ENCODE measurements at places on chromosomes 16 and 17.
A peak's percentile ranks its signal among the peaks of the same experiment; 100 is the strongest.

DNA sequence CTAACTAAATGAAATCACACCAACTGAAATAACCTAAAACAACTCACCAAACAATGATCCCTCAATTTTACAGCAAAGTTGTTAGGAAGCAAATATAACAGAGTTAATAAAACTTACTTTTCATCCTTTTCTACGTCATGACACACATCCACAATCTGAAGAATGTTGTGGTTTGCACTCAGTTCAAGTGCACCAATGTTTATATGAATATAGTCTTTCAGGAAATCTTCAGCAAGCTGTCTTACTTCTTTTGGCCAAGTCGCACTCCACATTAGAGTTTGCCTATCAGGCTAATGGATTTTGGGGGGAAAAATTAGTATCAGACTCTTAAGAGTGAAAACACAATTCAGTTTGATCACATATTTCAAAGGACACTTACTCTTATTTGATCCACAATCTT lies 3.3 kb downstream of the DDX5 start:
- no peak for DNase-seq
- peaks cover 94% of the 10 kb centered on the region for H3K36me3 ChIP-seq
- H3K27ac ChIP-seq = peak overlapping the region; percentile 72

- peaks cover 62% of the 10 kb centered on the region for H3K36me3 ChIP-seq
- H3K27me3 ChIP-seq = no peaks in the 10 kb centered on the region
- DNase-seq = no peak
- no peak overlapping the region for H3K4me3 ChIP-seq
- no peaks in the 10 kb centered on the region for H3K4me1 ChIP-seq
Observed at GRCh38 chr16:4753227-4753626, 13.7 kb downstream of the ZNF500 start.

DNA sequence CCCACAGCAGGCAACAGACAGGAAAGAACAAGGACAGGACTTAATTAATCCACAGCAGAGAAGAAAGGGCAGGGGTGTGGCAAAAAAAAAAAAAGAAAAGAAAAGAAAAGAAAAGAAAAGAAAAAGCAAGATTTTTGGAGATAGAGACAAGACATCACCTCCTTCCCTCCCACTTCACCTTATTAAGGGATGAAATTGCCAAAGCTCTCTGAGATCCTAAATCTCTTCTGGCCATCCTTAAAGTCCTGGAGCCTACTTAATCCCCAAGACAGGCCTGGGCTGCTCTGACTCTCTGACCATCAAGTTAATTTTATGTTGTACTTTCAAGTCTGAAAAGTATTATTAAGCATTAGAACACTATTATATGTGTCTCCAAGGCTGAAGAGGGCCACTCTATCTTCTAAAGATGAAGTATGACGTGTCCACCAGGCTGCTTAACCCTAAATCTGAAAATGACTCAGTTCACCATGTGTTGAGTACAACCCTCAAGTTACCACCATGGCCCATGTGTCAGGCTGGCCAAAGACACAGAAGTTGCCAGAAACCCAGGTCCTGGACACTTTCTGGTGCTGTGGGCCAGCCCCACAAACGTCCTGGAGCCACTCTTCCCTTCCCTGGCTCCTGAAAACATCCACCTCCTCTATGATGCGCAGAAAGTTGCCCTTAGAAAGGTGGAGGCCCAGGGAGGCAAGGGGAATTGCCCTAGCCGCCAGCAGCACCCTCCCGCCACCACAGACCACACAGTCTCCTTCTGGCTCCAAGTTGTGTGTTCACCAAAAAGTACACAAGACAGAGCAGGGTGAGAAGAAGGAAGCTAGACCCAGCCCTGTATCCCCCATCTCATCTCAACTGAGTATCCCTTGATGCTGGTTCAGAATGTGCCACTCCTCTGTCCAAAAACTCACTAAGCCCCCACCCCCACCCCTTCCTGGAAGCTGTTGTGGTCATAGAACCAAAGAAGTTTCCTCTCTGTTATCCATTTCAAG lies 2.7 kb downstream of the SOCS1 start:
- H3K4me1 ChIP-seq = peaks cover 8% of the 10 kb centered on the region
- H3K27me3 ChIP-seq = no peaks in the 10 kb centered on the region
- H3K4me3 ChIP-seq = peak overlapping the region; percentile 25
- peak overlapping the region; percentile 3 for H3K27ac ChIP-seq

GRCh38 chr16:14181371-14182050 lies 110.4 kb downstream of the MRTFB start:
- no peak overlapping the region for H3K27ac ChIP-seq
- no peaks in the 10 kb centered on the region for H3K36me3 ChIP-seq
- peaks cover 15% of the 10 kb centered on the region for H3K4me1 ChIP-seq
- peak; percentile 64 for DNase-seq

GRCh38 chr16:86191663-86192062 lies 292.7 kb downstream of the IRF8 start:
- H3K4me3 ChIP-seq = no peak overlapping the region
- H3K27ac ChIP-seq = no peak overlapping the region
- peaks cover 100% of the 10 kb centered on the region for H3K27me3 ChIP-seq

GRCh38 chr17:81685108-81685507 lies 1.3 kb downstream of the HGS start:
- no peaks in the 10 kb centered on the region for H3K27me3 ChIP-seq
- peak overlapping the region; percentile 91 for H3K4me3 ChIP-seq
- peak overlapping the region; percentile 89 for H3K27ac ChIP-seq
- DNase-seq = peak; percentile 65
- H3K36me3 ChIP-seq = peaks cover 48% of the 10 kb centered on the region
- H3K4me1 ChIP-seq = peaks cover 5% of the 10 kb centered on the region

DNA sequence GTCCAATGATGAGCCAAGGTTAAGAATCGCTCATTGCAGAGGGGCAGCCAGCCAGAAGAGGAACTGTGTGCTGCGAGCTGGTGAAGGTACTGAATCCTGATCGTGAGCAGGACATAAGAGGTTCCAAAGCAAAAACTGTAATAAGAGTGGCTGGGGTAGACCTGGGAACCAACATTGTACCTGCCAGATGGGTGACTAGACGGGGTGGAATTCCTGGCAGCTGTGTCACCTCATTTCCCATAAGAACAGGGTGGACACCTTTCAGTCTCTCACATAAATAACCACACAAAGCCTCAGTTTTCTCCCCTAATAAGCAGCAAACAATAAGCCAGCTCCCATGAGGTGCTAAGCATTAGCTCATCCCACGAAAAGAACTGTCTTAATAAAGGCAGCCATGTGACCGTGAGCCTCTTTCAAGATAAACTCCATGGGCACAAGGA lies 290.3 kb downstream of the SOX9 start:
- H3K4me1 ChIP-seq = peaks cover 55% of the 10 kb centered on the region
- H3K36me3 ChIP-seq = peaks cover 52% of the 10 kb centered on the region
- no peaks in the 10 kb centered on the region for H3K27me3 ChIP-seq
- H3K27ac ChIP-seq = peak overlapping the region; percentile 93
- H3K4me3 ChIP-seq = peak overlapping the region; percentile 19
- peak; percentile 83 for DNase-seq

GRCh38 chr17:72615627-72615991 lies 476.9 kb downstream of the SLC39A11 start:
- H3K27ac ChIP-seq = peak overlapping the region; percentile 73
- no peaks in the 10 kb centered on the region for H3K27me3 ChIP-seq
- no peak for DNase-seq
- no peak overlapping the region for H3K4me3 ChIP-seq

DNA sequence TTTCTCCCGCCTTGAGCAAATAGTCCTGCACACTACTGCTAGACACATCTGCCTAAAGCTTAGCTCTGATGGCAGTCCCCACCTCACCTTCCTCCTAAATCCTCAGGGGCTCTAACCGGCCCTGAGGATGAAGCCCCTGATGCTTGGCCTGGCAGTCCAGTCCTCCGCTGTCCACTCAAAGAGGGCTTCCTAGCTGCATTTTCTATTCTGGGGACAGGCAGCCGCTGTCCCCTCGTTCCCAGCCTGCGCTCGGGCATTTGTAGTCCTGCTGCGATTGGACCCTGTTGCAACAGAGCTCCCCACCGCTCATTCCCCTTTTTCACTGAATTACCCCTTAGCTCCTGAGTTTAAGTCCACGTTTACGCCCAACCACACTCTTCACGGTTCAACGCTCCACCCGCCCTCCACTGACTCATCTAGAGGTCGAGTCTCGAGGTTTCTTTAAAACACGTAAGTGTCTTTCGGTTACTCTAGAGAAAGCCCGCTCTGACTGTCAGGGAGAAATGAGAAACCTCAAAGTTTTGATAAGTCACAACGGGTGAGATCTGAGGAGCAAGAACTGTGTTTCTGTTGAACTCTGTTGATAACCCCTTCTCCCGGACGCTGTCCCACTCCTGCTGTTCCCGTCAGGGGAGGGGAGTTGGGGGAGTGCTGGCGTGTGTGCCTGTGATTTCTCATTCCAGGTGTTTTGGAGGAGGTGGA lies 4.5 kb downstream of the CCR7 start:
- DNase-seq = no peak
- no peak overlapping the region for H3K4me3 ChIP-seq
- peaks cover 46% of the 10 kb centered on the region for H3K27me3 ChIP-seq
- H3K27ac ChIP-seq = no peak overlapping the region
- peaks cover 6% of the 10 kb centered on the region for H3K4me1 ChIP-seq

GRCh38 chr17:34883106-34884000 lies 77.9 kb downstream of the CCT6B start:
- no peak overlapping the region for H3K27ac ChIP-seq
- H3K27me3 ChIP-seq = no peaks in the 10 kb centered on the region
- DNase-seq = no peak
- no peaks in the 10 kb centered on the region for H3K4me1 ChIP-seq
- no peaks in the 10 kb centered on the region for H3K36me3 ChIP-seq

DNA sequence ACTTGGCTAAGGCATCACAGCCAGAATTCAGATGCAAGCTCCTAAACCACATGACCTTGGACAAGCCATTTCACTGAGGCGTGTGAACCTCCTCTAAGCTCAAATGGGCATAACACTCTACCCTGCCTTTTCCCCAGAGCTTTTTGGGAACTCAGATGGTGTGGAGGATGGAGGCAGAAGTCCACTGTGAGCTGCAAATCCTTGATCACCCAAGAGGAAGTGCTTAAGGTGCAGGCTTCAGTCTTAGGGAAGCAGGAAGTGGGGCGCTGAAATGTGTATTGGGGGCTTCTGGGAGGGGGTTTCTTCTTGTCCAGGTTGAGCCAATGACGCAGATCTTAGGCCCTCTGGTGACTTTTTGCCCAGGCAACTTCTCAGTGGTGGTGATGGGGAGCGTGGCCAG lies 12.9 kb downstream of the CIITA start:
- no peak overlapping the region for H3K27ac ChIP-seq
- H3K4me1 ChIP-seq = no peaks in the 10 kb centered on the region
- no peak overlapping the region for H3K4me3 ChIP-seq

GRCh38 chr17:4536742-4537411 lies 18.3 kb downstream of the MYBBP1A start:
- H3K36me3 ChIP-seq = peaks cover 52% of the 10 kb centered on the region
- H3K27me3 ChIP-seq = peaks cover 7% of the 10 kb centered on the region

GRCh38 chr17:14762736-14763479 lies 462.0 kb downstream of the HS3ST3B1 start:
- no peak overlapping the region for H3K4me3 ChIP-seq
- DNase-seq = no peak
- H3K4me1 ChIP-seq = no peaks in the 10 kb centered on the region
- no peak overlapping the region for H3K27ac ChIP-seq

DNA sequence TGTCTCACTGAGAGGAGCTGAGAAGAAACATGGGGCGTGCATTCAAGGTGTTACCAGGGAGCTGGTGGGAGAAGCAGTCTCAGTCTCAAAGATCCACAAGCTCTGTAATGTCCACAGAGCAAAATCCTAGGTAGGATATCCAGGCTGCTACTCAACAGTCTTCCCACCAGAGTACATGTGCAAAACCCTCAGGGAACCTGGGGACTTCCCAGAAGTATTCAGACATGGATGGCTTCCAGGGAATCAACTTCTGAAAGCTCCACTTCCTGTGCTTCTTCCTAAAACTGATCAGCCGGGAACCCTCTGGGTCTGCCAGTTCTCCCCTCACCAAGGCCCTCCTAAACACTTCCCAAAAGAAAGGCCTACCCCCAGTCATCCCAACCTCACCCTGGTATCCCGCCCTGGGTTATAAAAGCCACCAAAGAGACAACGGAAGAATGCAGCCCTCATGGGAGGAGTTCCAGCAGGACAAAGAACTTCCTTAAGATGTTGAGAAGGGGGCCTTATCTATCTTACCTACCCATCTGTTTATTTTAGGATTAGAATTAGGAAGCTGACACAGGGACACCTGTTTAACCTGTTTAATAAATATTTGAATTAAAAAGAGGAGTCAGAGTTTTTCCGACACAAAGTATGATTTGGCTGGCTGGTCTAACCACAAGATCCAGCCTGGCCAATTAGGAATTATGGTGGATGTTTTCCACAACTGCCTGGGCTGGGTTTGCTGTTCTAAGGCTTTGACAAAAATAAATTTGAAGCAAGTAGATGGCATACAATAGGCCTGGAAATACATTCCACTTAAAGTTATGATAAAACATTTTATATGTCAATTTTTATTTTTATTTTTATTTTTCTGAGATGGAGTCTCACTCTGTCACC lies 37.0 kb downstream of the CUEDC1 start:
- peak; percentile 35 for DNase-seq
- no peak overlapping the region for H3K4me3 ChIP-seq
- H3K27ac ChIP-seq = no peak overlapping the region
- peaks cover 21% of the 10 kb centered on the region for H3K4me1 ChIP-seq
- no peaks in the 10 kb centered on the region for H3K27me3 ChIP-seq

Measured in MCF 10A (cell line).